ENCODE measurements at places on chromosomes 2 and 18.
A peak's percentile ranks its signal among the peaks of the same experiment; 100 is the strongest.

DNA sequence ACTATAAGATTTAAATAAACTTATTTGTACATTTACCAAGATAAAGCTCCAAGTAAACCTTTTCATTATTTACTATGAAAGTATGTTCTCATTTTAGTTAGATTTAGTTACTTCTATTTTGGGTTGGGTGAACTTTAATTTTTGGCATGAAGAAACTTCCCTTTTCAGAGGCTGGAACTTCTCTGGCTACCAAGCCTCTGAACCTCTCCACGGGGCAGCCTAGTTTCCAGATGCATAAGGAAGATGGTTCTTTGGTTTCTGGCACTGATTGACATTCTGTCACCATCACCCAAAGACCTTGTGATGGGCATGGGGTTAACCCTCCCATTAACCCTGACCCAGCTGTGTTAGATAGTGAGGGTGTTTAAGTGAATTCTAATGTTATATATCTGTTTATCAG, 17.1 kb downstream of the PSD4 start:
- DNase-seq, result no peak

GRCh38 chr18:44898498-44898897, 217.8 kb downstream of the SETBP1 start:
- DNase-seq, result no peak

- DNase-seq, result no peak
Measured at GRCh38 chr2:12399240-12399639, 317.5 kb upstream of the TRIB2 start.

DNA sequence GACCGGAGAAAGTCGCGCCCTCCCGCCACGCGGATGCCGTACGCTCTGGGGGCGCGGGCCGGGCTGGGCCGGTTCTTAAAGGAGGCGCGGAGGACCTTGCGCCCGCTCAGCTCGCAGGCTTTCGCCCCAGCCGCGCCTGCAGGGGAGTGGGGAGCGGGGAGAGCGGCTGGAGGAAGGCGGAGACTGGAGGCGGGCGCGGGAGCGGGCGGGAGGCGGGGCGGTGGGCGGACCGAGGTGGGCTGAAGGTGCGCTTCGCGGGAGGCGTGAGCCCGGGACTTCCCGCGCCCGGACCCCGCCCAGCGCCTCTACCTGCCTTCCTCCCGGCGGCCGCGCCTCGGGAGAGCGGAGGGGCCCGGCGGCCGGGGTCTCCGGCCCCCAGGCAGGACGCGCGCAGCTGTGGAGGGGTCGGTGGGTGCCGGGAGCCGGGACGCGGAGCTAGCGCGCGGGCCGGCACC, at the start of gene ADRA2B:
Gene ADRA2B (minus strand): TSS at position 148 of the 455 bp plus-strand sequence. CDS start 422 bp downstream, outside the sequence.
- DNase-seq, result peak; percentile 79

DNA sequence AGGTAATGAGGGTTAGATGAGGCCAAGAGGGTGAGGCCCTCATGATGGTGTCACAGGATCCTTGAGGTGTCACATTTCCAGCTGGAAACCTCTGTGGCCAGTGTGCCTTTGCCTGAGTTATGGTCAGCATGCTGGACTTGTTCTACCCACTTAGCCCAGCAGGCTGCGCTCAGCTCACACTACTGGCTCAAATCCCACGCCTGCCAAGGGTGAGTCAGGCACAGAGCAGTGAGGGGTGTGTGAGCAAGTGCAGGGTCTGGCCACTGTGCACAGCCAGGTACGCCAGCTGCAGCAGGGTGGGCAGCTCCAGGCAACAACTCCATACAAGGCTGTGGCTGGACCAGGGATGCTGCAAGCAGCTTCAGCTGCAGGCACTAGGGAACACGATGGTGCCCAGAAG, 616.6 kb upstream of the FSHR start:
- no peak for DNase-seq

DNA sequence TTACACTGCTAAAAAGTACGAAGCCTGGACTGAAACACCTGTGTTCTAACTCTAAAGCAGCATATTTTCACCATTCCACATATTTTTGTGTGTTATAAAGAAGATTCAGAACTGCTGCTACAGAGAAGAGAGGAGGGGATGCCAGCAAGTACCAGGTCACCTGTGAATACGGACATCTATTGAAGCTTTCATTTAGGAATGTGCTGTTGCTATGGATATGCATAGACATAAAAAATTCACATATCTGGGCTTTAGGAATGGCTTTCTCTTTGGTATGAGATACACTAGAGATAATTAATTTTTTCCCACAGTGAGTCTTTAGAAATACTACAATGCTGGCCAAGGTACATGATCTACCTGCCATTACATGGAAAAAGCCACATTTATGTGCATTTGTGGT, 238.5 kb downstream of the WDR7 start:
- no peak for DNase-seq

GRCh38 chr18:14784133-14784532, 36.2 kb downstream of the ANKRD30B start:
- DNase-seq, result no peak

DNA sequence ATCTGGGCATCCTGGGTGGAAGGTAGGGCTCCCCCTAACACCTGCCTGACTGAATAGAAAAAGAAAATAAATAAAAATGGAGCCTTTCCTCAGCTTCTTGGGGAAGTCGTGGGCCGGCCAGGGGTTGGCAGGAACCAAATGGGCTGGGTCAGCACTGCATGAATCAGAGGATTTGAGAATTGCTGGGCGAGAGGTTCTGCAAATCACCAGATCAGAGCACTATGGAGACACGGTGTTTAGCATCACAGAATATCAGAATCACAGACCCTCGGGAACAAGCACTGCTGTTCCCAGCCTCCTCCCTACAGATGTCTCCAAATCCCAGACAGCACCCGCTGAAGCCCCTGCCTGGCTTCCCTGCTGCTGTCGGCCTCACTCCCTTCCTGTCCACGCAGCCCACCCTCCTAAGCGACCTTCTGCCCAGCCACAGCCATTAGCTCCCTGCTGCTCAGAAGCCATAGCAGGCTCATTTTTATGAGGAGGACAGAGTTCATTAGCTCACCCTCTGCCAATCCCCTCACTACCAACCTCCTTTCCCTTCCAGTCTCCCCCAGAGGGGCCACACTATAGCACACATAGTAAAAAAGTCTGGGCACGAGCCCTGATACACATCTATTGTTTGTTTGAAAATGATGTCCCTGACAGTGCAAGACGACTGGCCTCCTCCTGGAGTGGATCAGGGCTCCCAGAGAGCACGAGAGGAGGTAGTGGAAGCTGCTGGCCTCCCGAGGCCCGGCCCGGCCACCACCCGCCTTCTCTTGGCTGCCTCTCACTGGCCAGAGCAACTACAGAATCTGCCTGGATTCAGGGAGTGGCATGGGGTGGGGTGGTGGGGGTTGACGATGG, 64.6 kb upstream of the TAF1B start:
- DNase-seq, result no peak

DNA sequence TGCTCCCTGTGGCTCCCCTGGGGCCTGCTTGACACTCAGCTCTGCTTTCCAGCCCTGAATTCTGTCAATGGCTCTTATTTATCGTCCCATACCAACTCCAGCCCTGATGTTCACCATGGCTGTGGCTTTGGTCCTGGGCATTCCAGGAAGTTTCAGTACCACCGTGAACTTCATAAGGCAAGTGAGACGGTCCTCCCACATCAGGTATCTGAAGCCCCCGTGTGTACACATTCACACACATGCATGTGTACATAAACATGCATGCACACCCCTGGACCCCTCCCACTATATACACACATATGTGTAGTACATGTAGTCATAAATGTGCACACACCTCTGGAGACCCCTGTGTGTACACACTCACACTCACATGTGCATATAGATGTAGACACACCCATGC, 43.3 kb upstream of the PUM2 start:
- DNase-seq, result no peak

DNA sequence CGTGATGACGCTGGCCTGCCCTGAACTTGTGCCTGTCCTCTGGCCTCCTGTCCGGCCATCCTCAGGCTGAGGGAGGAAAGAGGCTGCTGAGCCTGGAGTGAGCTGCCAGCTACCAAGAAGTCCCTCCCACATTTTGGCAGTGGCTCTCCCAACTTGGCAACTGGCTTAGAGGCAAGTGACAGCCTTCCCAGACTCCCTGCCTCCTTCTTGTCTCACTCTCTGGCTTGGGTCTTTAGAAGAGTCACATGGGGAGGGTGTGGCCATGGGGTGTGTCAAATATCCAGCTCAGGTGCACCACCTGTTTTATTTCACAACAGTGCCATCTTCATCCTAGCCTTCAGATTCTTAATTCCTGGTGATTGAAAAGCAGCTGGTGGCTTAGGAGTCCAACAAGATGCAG, 222.9 kb downstream of the PRKCE start:
- no peak for DNase-seq

- peak; percentile 26 for DNase-seq
Measured at GRCh38 chr2:210477496-210477895, 937 bp upstream of the LANCL1 start.

GRCh38 chr2:16123856-16124780, 183.8 kb downstream of the MYCN start:
- DNase-seq, result no peak

DNA sequence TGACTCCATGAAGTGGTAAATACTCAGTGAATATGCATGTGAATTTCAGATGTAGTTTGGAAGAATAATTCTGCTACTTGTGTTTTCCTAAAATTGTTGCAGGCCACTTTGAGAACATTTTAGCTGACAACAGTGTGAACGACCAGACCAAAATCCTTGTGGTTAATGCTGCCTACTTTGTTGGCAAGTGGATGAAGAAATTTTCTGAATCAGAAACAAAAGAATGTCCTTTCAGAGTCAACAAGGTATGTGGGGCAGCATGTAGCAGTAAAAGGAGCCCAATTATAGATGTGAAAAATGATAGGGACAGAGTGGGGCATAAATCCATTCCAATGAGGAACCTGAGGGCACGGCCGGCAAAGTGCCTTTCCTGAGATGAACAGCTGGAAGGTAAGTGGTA, 16.1 kb downstream of the SERPINB5 start:
- DNase-seq, result no peak

DNA sequence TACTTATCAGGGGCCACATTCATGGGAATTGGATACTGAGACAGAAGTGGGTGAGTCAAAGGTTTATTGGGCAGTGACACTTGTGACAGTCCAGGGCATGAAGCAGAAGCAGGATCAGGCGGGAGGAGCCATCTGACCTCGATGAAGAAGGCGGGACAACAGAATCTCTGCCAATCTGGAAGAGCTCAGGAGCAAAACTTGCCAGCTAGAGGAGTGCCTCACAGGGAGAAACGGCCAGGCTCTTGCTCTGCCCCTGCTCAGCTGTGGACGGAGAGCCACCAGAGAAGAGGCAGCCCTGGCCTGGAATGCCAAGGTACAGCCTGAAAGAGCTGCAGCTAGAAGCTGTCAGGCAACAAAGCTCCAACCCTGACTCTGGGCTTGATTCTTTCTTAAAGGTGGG, 16.9 kb downstream of the DAW1 start:
- no peak for DNase-seq

DNA sequence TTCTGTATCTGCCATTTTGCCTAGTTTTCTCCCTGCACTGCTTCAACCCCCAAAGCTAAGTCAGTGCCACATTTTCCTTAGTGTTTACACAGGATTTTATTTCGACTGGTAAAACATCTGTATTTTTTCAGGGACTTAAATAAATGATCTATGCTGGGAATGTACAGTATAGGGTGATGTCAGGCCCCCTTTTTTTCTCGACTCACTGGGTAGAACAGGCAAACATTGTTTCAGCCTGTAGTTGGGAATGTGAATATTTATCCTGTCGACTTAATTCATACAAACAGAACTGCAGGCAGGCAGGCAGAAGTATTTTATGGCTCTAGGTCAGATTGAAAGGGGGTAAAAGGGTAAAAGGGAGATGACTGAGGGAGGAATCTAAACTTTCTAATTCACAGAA, 123.5 kb upstream of the ZFP36L2 start:
- no peak for DNase-seq

DNA sequence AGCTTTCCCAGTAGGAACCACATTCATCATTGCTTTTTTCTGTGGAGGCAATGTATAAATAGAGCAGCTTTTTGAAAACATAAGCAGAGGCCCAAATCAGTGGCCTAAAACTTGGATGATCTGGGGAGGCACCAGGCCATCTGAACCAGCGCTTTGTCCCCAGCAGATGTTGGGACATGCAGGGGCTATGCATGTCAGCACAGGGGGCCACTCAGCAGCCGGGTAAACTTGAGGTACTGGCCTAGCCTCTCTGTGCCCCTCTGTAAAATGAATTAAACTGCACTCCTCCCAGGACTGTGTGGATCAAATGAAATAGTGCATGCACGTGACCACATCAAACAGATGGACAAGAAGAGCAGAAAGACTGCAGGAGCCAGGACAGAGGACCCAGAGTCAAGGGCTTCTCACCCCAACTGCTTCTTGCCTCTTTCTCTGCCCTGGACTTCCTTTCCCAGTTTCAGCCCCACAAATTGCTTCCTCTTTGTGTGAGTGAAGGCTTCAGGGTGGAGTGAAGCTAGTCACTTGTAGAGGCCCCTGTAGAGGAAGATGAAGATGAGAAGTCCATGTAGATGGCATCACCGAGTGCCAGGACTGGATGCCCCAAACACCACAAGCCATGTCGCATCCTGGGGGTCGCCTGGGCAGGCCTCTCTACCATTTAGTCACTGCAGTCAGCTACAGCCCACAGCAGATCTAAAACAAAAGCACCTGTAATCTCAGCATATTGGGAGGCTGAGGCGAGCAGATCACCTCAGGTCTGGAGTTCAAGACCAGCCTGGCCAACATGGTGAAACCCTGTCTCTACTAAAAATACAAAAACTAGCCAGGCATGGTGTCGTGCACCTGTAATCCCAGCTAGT, 53.2 kb downstream of the IMPA2 start:
- DNase-seq, result no peak

DNA sequence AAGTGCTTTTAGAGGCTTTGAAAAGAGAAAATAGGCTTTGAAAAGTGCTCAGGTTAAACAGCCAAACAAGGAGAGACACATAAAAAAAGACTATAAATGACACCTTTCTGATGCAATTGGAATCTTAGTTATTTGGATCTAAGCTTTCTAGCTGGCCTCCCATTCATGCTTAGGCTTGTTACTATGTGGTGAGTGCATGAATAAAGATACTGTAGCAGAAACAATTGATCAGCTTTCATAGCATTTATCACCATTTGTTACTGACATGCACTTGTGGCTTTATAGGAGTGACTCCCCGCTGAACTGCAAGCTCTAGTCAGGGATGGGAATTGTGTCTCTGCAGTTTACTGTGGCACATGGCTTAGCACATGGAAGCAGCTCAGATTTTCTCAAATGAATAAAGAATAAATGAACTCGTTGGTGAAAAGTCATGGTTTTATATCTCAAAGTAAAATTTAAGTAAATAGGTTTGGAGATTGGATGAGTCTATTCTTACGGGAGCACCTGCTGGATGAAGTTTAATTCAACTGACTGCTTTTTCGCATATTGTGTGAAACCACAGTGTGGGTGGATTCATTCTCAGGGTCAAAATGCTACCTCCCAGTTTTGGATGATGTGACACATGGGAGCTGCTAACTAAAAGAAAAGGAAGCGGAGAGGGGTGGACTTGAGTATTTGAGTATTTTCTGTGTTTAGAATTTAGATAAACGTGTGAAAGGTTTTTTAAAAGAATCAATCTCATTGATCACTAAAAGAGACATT, 91.1 kb upstream of the NOL4 start:
- DNase-seq, result no peak

Measured in activated CD8-positive, alpha-beta T cell treated with anti-CD3 and anti-CD28 coated beads, Interleukin-2, amount 10 ng/mL, durations not matched to agents 7 days and 5 days (primary cell).